ENCODE measurements at places on chromosomes 16 and 17. TPM values are rescaled to one million over a fixed set of nuclear protein-coding genes. Genes with fewer than 3 reads are reported as not detected.

CCL18 gene
- total RNA-seq = 0.44 TPM

MGAT5B gene
- total RNA-seq = 0.20 TPM

SLC35G6 gene
- not detected for total RNA-seq

KRTAP4-2 gene
- not detected for total RNA-seq

DNA sequence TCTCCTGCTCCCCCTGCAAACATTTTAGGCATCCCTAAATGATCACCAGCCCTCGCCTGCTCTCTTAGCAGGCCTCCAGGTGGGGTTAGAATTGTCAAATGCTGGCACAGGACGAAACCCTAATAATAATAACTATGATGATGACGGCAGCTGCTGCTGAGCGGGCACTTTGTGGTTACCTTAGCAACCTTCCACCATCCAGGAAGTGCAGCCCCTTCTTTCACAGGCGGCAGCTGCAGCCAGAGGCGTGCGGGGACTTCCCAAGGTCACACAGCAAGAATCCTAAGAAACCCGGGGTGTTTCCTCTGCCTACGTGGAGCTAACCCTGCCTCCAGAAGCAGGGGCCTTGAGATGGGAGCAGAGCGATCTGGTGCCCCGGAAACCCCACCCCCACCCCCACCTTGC is 22.4 kb upstream of the EIF1 start:
- peak; percentile 1 for ATAC-seq

DNA sequence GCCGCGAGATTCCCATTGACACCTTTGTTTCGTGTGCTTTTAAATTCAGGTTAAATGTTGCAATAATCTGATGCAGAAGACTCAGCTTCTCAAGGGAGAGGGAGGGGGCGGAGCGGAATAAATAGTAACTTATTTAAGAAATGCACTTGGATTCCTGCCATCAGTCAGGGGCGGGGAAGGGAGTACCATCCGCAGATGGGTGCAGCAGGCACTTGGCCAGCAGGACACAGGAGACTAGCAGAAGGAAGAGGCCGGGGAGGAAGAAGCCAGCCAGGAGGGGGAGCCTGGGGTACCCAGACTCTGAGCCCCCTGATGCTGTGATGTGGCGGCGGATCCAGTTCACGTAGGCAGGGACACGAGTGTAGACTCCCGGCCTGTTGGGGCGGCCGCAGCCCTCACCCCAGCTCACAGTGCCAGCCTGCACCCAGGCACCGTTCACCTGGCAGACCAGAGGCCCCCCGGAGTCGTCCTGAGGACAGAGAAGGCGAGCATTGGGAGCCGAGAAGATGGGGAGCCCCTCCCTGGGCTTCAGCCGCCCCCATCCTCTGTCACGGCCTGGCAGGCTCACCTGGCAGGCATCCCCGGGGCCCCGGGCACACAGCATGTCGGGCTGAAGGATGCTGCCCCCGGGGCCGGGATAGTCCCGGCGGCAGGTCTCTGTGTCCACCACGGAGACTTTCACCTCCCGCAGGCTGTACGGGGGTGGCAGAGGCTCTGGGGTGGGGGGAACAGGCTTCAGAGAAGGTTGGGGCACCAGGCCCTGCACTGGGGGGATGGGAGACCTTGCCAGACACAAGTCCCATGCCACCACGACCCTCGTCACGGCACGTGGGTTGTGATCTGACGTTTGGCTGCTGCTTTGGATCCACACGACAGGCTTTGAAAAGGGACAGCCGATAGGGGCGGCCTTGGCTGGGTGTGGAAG is 3.2 kb downstream of the TPSG1 start:
- no peak for ATAC-seq

DNA sequence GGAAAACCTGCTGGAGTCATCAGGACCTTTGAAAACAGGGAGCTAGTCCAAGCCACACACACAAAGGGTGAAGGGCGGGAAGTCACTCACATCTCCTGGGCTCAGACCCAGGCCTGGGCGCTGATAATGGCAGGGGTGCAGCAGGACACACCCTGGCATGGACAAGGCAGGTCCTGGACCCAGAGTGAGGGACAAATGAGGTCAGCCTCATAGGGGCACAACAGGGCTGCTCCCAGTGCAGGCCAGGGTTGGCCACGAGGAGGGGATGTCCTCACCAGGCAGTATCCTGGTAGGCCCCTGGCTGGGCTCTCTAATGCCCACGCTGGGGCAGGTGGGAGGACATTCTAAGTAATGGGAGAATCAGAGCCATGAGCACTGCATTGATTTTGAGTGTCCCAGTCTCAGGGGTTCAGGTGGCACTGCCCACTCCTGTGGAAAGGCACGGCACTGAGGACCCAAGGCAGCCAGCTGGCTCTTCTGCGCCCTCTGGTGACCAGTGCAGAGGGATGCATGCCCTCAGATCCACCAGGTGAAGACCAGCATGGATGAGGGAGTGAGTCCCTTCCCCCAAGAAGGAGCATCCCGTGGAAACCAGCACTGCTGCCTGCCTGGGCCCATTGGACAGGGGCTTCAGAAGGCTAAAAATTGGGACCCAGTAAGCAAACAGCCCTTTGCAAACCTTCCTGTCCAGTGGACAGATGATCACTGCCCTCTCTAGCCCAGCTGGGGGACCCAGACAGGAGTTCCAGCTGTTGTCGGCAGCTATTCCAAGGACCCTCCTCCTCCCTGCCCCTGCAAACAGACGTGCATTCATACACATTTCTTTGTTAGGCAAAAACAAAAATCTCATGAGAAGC is 23.4 kb upstream of the SREBF1 start:
- peak; percentile 84 for ATAC-seq

- ATAC-seq = no peak
Measured at GRCh38 chr16:88772871-88773811, 11.9 kb downstream of the PIEZO1 start.

DNA sequence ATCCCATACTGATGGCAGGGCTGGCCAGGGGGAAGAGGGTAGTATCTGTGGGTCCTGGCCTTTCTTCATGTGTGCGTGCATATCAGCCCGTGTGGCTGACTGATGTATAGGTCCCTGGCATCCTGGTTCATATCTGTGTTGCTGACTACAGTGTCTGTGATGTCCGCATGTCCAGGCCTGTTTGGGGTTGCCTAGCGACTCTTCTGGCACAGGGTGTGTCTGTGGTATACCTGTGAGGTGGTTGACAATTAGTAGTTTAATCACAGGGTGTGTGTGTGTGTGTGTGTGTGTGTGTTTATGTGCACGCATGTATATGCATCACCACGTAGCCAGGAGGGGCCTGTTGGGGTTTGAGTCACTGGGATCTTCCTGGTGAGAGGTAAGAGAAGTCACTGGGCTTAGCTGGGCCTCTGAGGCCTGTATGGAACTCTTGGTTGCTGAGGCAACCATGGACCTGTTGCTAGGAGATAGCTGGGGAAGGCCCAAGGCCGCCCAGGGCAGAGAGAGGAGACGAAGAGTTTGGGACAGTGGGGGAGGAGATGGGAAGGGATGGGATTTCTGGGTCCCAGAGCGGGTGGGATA is 603 bp upstream of the TMEM95 start:
- peak; percentile 75 for ATAC-seq

- no peak for ATAC-seq
Measured at GRCh38 chr17:73043686-73044581, 48.6 kb downstream of the SLC39A11 start.

DNA sequence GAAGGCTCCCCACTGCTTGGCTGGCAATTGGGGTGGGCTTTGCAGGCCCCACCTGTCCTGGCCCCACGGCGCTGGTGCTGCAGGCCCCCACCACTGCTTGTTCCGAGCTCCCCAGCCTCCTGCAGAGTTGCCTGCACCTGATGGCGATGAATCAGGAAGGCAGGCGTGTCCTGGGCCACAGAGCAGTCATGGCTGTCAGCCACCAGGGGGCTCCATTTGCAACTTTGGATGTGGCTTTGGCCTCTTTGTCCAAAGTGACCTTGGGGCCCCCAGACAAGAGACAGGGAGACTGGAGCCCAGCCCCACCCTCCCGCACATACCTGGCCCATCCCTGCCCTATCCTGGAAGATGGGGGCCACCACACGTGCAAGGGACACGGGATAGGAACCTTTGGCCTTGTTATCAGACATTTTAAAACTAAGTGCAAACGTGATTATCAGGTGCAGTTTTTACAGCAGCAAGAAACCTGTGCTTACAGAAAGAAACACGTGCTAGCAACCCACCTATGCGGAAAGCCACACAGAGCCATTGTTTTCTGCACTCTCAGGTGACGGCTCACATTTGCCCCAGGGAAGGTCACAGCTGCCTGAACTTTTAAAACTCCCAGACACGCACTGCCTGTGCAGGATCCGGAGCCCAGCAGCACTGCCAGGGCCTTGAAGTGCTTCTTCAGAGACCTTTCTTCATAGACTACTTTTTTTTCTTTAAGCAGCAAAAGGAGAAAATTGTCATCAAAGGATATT is at the start of gene DNASE1:
Gene DNASE1 (plus strand): TSS at position 443 of the 743 bp plus-strand sequence. CDS start 683 bp downstream, outside the sequence.
- peak; percentile 64 for ATAC-seq

GRCh38 chr17:55062921-55063320 is 94.4 kb downstream of the STXBP4 start:
- peak; percentile 77 for ATAC-seq

DNA sequence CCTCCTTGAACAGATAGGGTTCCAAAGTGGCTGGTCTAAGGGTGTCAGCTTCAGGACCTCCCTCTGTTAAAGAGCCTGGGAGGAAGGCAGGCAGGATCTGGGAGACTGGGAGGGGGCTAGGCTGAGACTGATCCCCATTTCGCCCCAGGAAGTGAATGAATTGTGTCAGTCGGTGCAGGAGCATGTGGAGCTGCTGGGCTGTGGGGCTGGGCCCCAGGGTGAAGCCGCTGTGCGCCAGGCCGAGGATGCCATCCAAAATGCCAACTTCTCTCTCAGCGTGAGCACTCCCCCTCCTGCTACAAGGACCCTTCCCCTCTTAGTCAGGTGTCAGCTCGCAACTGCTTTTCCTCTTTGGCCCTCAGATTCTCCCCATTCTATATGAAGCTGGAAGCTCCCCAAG is 6.1 kb downstream of the CARMIL2 start:
- no peak for ATAC-seq

DNA sequence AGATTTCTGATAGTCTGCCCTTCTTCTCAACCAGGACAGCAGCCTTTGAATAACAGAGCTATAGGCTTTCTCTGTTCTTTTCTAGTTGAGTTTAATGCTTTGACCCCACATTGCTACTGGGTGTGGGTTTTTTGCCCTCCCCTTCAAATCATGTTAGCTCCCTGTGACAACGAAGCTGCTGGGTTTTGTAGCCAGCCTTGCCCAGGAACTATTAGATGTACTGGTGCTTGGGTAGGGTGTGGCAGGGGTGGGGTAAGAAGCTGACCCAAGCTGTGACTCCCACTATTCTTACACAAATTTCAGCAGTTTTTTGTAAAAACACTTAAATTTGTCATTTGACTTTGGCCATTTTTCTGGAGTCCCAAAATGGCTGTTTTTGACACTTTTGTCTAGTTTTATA is 69.7 kb downstream of the NLK start:
- ATAC-seq = no peak

DNA sequence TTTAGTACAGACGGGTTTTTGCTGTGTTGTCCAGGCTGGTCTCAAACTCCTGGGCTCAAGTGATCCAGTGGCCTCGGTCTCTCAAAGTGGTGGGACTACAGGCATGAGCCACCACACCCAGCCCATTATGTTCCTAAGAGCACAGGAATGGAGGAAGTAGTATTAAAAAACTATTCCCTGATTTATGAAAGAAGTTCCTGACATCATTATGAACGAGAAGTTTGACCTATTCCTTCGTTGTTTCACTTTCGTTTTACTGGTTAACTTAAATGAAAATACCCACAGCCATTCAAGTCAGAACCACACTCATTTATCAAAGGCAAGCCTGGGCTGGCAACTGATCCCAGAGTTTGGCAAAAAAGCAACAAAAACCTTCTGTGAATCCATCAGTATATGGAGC is 13.5 kb upstream of the CBX4 start:
- no peak for ATAC-seq

- ATAC-seq = peak; percentile 40
Measured at GRCh38 chr16:54242199-54242598, 44.4 kb downstream of the IRX3 start.

Data from esophagus mucosa (tissue), 1 donor.